ENCODE measurements at places on chromosomes 11 and 22.

DNA sequence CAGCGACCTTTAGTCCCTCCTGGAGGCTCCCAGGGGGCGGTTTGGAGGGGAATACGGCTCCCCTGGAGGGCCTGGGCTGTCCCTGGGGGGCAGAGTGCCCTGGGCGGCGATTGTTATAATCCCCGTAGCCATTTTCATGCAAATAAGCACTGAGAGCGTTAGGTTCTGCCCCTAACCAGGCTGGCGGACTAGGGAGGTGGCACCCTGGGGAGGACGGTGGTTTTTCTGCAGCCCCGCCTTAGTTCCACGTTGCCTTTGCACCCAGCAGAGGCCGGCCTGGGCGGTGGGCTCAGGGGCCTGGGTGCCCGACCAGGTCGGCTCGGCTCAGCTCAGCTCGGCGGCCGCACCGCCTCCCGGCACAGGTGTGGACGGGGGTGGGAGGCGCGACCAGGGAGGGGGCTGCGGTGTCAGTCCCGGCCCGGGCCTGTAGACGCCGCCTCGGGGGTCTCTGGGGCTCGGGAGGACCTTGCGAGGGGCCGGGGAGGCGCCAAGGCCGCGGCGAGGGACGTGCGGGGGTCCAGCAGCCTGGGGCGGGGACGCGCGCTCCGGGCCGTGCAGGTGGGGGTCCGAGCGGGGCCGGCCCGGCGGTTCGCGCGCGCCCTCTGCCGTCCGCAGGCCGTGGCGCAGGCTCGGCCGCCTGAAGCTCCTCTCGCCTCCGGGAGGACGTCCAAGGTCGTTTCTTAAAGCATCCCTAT, 2.3 kb upstream of the DUSP8 start:
- DNase-seq = peak; percentile 96

- peak; percentile 41 for DNase-seq
Observed at GRCh38 chr11:109697140-109697843, 275.3 kb downstream of the C11orf87 start.

DNA sequence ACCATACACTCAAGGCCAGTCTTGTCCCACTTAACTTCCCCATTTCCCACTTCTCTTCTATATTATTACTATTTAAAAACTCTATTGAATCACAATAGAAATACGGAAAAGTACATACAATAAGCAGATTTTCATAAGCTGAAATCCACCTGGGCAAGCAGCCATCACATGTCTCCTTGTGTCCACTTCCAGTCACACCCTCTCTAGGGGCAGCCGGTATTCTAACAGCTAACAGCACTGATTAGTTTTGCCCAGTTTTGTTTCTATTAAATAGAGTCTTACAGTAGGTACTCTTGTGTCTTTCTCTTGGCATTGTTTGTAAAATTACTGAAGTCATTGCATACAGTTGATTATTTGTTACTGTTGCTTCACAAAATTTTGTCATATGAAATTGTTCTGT, 37.8 kb downstream of the PPP6R3 start:
- no peak for DNase-seq

DNA sequence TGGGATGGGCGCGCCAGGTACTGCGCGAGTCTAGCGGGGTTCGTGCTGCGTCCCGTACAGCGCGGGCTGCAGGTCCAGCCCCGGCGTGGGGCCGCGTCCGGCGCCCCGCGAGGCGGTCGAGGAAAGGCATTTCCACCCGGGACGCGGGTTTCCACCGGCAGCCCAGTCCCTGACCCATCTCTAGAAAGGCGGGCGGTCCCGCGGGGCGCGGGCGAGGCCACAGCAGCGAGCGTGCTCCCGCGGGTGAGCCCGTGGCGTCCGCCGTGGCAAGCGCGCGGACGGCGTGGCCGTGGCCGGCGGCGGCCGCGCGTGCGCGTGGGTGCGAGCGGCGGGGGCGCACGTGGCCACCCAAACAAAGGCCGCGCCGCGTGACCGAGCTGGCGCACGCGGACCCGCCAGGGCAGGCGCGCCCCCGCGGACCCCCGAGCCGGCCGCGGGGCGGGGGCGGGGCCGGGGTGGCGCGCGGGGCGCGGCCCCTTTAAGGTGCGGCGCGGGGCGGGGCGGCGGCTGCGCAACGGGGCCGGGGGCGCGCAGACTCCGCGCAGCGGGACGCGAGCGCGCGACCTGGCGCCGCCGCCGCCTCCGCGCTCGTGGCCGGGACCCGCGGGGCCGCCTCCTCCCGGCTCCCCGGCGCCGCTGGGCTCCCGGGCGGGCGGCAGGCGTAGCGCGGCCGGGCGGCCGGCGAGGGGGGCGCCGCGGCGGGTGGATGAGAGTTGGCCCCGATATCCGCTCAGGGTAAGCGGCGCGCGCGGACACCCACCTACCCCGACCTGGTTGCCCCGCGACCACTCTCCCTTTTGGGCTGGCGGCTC, 39.3 kb upstream of the CELSR1 start:
- peak; percentile 98 for DNase-seq

DNA sequence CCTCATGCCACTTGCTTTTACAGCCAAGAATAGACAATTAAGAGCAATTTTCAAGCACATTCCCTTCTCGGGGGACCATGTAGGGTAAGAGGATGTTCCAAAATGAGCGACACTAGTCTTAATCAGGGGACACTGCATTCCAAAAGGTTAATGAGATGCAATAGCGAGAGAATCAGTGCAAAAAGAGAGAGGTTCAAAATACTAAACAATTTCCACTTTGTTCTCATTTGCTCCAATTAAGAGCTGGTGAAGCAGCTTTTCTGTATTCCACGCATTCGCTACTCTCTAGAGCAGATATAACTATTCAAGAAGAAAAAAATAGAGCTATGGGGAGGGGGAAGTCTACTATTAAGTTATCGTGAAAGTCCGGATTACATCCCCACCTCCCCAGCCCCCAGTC, 811 bp downstream of the LRRC4C start:
- no peak for DNase-seq

- peak; percentile 31 for DNase-seq
Observed at GRCh38 chr11:12319461-12319951, 57.9 kb upstream of the PARVA start.

DNA sequence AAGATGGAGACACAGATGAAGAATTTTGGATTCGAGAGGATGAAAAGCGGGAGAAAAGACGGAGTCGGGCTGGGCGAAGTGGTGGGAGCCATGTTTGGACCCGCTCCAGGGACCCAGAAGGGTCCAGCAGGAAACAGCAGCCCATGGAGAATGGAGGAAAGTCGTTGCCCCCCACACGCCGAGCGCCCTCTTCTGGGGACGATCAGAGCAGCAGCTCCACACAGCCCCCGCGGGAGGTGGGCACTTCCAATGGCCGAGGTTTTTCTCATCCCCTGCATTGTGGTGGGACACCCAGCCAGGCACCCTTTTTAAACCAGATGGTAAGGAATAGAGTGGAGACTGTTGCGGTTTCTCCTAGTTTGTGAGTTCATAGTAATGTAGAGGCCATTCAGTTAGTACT, 22.8 kb upstream of the SLC25A18 start:
- DNase-seq = peak; percentile 84

- peak; percentile 88 for DNase-seq
Observed at GRCh38 chr22:29719899-29720645, at the start of gene CABP7. Gene CABP7 (plus strand): TSS chr22:29720003. CDS start chr22:29720425, 422 bp downstream.

All from H7 (cell line).